Stimulated activated CD4-positive, alpha-beta T cell treated with anti-CD3 and anti-CD28 coated beads, Interleukin-15, amount 100 ng/mL, for 1 hour (primary cell): ENCODE measurements at places on chromosomes 2 and 18.
A peak's percentile ranks its signal among the peaks of the same experiment; 100 is the strongest.

- DNase-seq = no peak
Observed at GRCh38 chr2:28747714-28748113, 3.9 kb upstream of the PPP1CB start.

DNA sequence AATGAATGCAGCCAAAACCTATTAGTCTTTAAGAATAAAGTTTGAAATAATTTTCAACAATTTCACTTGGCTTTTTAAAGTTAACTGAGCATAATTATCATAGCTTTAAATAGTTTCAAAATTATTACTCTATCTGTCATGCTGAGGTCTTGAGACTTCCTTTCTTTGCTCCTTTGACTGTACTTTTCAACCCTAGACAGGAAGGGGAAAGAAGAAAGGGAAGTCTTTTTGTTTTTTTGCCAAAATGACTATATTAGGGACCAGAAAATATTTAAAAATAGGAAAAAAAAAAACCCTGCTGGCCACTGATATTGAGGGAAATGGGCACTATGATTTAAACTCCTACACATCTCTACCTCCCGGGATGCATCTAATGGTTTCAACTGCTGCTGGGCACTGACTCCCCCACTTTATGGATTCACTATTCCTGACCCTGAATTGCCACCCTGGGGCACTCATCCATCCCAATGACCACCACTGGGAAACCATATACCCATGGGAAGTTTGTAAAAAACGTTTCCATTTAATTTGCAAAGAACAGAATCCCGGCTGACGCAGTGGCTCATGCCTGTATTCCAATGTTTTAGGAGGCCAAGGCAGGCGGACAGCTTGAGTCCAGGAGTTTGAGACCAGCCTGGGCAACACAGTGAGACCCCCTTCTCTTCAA lies 50.5 kb downstream of the GAREM1 start:
- no peak for DNase-seq

GRCh38 chr2:15271941-15272542 lies 289.1 kb downstream of the NBAS start:
- no peak for DNase-seq

- no peak for DNase-seq
Observed at GRCh38 chr2:96801786-96802595, 14.1 kb upstream of the CNNM3 start.

DNA sequence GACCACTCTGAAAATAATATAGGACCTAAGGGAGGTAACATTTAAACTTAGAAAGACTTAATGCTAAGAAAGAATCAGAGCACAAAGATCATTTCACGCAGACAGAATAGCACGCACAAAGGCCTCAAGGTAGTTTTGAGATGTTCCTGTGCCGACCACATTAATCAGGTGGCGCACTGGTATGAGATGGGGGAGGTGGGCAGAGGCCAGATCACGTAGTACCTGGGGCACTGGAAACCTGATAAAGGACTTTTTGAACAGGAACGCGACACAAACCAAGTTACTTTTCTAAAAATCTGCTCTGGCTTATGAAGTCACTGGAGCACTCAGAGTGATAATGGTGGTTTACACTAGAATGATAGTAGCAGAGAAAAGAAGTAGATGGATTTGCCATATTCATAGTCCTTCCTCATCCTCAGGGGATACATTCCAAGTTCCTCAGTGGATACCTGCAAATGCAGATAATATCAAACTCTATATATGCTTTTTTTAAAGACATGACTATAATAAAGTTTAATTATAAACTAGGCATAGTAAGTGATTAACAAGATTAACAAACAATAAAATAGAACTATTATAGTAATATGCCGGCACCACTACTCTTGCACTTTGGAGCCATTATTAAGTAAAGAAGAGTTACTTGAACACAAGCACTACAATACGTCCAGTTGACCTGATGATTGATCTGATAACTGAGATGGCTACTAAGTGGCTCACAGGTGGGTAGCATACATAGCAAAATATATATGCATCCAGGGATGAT lies 42.6 kb upstream of the CDCA7 start:
- DNase-seq = no peak

GRCh38 chr2:46153996-46154753 lies 143.0 kb upstream of the EPAS1 start:
- DNase-seq = no peak

- DNase-seq = no peak
Observed at GRCh38 chr2:127733113-127733815, 32.0 kb downstream of the SFT2D3 start.

DNA sequence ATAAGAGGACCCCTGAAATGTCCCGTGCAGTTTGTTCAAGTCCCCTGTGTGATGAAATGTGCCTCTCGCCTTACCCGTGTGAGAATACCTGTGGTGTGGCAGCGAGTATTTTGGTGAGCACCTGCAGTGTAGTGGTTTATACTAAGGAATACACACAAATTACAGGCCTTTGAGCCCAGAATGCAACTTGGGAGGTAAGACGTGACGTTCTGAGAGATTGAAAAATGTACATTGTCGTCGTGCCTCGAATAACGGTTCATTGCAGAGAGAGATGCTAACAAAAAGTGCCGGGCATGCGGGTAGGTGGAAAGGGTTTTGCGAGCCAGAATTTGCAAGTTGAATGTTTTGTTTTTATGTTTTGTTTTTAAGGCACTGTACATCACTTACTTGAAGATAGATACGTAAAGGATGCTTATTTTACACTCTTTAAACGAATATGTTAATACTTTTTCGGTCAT lies 867 bp downstream of the RBBP8 start:
- no peak for DNase-seq

- no peak for DNase-seq
Observed at GRCh38 chr18:79569720-79570119, 109.9 kb upstream of the CTDP1 start.

DNA sequence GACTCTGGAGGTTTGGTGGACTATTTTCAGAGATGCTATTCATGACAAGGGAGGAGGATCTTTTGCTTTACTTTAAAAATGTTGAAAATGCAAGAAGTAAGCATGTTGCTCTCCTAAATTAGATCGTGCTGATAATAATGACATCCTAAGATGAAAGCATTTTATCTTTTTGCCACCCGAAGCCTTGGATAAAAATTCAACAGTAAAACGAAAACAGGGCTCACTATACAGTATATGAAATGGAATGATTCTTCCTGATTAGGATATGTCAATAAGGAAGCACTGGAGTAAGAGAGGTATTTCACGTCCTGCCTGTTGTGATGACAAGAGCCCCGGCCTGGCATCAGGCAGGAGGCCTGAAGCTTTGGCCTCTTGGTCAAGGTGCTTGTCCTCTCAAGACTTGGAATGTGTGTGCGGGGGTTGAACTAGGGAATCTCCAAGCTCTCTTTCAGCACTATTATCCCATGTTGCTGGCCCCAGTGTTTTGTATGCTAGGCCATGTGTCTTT lies 306.0 kb downstream of the MTX2 start:
- no peak for DNase-seq

DNA sequence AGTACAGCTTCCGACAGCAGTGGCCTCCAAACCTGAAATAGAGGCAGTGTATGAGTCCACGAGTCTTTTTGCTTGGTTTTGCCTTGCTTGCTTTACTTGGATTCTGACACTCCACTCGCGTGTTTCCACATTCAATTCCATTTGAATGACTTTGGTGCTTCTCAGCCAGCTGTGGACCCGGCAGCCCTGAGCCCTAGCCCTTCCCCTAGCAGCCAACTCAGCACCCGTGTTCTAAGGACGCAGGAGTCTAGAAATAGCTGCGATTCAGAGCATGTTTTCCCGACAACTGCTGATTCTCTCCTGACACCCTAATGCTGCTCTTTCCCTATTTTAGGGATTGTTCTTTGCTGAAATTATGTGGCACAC lies 20.6 kb downstream of the LRRFIP1 start:
- DNase-seq = no peak

DNA sequence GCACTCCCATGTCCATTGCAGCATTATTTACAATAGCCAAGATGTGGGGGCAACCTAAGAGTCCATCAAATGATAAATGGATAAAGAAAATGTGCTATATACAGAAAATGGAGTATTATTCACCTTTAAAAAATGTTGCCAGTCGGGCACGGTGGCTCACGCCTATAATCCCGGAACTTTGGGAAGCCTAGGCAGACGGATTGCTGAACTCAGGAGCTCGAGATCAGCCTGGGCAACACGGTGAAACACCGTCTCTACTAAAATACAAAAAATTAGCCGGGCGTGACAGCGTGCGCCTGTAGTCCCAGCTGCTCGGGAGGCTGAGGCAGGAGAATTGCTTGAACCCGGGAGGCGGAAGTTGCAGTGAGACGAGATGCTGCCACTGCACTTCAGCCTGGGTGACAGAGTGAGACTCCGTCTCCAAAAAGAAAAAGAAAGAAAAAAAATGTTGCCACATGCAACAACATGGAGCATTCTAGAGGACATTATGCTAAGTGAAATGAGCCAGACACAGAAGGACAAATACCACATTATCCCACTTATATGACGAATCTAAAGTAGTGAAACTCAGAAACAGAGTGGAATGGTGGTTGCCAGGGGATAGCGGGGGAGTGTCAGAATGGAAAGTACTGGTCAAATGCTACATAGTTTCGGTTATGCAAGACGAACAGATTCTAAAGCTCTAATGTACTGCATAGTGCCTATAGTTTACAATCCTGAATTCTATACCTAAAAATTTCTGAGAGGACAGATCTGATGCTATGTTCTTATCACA lies 1385.6 kb upstream of the TMEFF2 start:
- DNase-seq = no peak

DNA sequence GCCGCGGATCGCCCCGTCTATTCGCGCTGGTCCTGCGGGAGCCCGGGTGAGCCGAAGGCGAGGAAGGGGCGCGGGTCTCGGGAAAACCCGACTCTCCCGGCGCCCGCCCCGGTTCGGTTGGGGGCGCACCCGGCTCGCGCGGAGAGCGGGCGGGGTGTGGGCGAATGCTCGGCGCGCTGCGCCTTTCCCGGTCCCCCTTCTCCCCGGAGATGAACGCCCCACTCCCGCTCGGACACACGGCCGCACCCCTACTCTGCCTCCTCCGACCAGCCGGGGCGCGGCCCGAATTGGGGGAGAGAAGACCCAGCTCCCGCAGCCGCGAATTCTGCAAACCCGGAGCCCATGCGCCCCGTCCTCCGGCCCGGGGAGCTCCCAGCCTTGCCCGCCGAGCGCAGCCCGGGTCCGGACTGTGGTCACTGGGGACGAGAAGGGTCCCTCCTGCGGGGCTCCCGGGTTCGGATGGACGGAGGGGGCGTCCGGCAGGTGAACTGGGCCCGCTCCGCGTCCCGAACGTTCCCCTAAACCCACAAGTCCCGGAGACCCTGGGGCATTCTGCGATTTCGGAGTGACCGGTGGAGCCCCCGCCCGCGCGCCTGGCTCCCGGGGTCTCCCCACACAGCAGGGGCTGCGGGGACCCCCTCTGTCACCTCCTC lies 734 bp downstream of the KCNG2 start:
- DNase-seq = no peak

DNA sequence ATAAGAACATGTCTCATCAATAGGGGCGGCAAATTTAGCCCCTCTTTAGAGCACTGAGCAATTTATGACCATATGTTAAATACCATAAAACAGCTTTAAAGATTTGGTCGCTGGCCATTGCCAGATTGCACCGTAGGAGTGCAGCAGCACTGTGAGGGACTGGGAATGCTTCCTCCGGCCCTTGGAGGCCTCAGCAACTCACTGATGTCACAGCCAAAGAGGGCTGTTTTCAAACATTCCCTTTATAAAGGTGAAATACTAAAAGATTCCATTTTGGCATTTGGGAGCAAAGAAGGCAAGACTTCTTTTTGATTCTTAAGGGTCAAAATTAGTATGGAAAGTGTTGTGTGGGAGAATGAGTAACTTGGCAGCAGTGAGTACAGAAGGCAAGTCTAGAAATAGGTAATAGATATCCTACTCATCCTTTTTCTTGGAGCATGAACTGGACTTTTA lies 63.7 kb downstream of the BABAM2 start:
- DNase-seq = no peak

DNA sequence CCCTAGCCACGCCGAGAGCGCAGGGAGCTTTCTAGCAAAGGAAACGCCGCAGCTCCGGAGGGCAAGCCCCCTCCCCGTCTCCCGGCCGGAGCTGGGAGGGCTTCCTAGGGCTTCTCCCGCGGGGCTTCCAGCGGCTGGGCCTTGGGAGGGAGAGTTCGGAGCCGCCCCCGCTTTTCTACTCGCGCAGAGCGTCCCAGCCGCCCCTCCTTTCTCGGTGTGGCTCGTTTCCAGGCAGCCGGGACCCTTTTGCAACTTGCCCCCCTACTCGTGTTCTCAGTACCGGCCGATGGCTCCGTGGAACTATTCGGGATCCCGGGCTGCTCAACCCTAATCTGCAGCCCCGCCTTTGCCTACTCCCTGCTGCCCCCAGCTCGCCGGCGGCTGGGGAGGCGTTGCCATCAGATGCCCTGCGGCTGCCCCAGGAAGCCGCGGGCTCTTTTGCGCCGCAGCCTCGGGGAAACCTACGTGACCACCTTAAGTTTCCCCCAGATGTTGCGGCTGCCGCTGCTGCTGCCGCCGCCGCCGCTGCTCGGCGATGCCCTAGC lies 1.5 kb upstream of the NR4A2 start:
- peak; percentile 68 for DNase-seq

- DNase-seq = no peak
Observed at GRCh38 chr2:174631009-174631981, 33.7 kb upstream of the WIPF1 start.

DNA sequence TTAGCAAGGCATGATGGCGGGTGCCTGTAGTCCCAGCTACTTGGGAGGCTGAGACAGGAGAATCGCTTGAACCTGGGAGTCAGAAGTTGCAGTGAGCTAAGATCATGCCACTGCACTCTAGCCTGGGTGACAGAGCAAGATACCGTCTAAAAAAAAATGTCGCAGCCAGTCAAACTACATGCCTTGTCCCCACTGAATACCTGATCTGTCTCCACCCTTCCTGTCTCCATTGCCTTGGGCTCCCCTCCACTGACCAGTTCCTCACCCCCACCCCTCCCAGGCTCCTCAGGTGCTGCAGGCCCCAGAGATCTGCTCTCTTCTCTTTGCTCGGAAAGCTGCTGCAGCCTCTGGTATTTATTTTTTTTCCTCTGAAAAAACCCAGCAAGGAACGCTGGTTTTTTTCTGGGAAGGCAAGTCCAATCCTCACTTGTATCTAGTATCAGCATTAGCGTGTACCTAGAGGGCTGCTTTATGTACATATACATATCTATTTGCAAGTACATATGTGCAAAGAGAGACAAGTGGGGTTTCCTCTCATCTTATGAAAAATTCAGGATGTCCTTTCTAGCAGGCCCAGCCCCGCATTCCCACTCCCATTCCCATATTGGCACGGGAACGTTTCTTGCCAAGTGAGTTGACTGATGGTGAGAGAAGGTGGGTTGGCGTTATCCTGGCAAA lies 4.4 kb downstream of the PSD4 start:
- no peak for DNase-seq

DNA sequence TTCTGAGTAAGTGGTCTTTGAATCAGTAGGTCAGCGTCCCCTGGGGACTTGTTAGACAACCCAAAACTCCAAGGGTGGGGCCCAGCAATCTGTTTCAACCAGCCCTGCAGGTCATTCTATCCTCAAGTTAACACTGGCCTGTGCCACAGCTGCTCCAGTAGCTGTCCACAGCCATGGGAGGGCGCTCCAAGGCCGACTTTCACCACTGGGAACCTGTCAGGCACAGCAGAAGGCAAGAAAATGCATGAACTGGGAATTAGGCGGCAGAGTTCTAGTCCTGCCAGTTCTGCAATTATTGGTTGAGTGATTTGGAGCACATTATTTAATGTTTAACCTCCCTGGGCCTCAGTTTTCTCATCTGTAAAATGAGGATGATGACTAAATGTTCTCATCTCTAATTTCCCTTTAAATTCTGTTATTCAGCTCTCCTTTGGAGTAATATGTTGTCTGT lies 17.4 kb upstream of the MRPL33 start:
- DNase-seq = peak; percentile 37

GRCh38 chr2:61647044-61647443 lies 108.9 kb upstream of the XPO1 start:
- no peak for DNase-seq
